Natural killer cell (primary cell): ENCODE measurements at places on chromosomes 7 and 10. TPM values are rescaled to one million over a fixed set of nuclear protein-coding genes. Genes with fewer than 3 reads are reported as not detected.

Gene NT5C3A
- 33.7 TPM for total RNA-seq

Gene TLL2
- total RNA-seq: not detected

Gene CLDN3
- not detected for total RNA-seq

DNA sequence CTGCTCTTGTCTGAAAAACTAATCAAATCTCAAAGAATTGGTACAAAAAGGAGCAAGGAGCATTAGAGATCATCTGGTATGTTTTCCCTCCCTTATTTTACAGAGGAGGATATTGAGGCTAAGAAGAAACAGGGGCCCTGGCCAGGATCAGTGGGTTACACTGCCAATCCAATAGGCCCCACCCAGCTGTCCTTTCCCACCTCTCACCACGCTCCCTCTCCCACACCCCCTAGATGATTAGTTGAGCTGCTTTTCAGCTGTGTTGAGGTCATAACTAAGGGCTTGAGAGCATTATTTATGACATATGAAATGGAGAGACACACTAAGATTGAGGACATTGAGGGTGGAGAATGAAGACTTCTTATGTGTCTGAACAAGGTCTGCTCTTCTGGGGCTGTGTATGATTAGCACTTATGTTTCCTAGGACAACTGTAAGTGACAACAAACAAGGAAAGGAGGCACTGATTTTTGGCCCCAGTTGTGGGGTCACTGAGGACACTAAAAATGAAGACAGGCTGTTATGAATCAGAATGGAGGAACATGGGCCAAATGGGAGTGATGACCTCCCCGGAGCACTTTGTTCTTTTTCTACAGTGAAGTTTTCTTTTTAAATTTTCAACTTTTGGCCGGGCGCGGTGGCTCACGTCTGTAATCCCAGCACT, 26.5 kb downstream of the VWA2 start:
- no peak for DNase-seq

DNA sequence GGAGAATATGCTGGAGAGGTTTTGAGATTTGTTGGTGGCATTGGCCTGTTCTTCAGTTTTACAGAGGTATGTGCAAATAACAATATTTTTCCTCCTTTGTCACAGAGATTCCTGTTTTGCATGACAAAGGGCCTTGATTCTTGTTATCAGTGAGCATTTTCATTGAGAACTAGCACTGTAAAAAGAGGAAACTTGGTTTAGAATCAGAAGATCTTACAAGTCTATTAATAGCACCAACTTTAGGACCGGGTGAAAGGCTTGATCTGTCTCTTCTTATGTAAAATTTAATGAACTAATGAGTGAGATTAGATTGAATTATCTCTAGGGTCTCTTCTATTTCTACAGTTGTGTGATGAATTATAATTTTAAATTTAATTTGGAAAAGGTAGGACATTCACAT, 25.5 kb downstream of the TSPAN13 start:
- DNase-seq: no peak

DNA sequence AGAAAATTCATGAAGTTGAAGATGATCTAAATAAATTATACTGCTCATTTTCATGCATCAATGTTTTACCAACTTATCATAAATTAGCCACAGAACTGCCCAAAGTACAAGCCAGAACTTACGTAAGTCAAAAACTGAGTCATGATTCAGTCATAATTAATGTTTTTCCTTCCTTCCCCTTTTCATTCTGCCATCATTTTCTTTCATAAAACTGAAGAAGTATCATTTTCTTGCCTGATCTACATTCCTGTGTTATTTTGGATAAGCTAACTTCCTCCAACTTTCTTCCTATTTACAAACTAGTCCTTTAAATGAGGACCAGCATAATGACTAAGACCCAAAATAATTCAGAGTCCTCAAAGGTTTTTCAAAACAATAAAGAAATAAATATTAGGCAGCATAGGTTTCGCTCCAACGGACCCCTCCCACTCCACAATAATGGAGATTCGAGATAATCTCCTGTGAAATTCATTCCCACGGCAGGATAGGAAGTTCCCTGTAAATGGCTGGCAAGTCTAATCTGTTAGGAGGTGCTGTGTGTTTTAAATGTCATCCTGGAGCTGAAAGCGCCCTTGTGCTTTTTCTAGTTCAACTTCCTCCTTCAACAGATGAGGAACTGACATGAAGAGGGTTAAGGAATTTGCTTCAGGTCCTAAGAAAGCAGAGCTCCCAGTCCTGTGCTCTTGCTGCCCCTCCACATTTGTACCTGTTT, 218.9 kb downstream of the DOCK4 start:
- no peak for DNase-seq

Gene PRKAR2B
- 2.1 TPM for total RNA-seq
